ENCODE measurements at places on chromosomes 2 and 18.

GRCh38 chr2:182368996-182369395, 57.8 kb downstream of the PDE1A start:
- no peak for DNase-seq

DNA sequence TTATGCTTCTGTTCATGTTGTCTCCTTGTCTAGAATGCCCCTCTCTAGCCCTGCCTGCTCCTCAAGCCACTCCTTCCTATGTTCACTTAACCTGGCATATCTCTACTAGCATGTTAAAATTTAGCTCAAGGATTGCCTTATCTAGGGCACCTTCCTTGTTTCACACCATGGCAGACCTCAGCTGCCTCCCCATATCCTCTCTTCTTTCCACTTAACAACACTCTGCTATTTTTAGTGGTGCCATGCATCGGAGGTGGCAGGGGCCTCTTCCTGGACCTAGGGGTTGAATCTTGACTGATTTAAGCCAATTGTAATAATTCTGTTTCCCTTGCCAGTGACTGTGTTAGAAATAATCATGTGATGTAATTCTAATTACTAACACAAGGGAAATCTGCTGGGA, 36.9 kb upstream of the FAM98A start:
- no peak for DNase-seq

GRCh38 chr18:7723558-7723957, 156.4 kb downstream of the PTPRM start:
- DNase-seq, result no peak

- DNase-seq, result no peak
Measured at GRCh38 chr18:37674570-37674969, 109.0 kb upstream of the CELF4 start.

DNA sequence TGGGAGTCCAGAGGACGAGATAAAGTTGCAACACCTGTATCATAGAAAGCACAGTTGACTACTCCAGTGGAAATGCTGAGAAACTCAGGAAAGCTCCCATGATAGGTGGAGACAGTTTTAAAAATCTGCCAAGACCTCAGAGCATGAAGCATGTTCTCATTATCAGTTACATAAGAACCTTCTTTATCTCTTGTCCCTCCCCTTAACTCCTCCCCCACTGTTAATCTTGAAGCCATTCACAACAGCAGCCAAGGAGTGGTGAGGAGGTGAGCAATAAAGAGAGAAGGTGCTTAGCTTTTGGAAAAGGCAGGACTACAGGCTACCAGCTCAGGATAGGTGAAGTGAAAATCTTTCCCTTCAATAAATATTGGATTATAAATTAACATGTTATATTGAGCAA, 657.9 kb downstream of the NYAP2 start:
- no peak for DNase-seq

GRCh38 chr2:199458009-199458805, 468 bp upstream of the SATB2 start:
- DNase-seq, result no peak

DNA sequence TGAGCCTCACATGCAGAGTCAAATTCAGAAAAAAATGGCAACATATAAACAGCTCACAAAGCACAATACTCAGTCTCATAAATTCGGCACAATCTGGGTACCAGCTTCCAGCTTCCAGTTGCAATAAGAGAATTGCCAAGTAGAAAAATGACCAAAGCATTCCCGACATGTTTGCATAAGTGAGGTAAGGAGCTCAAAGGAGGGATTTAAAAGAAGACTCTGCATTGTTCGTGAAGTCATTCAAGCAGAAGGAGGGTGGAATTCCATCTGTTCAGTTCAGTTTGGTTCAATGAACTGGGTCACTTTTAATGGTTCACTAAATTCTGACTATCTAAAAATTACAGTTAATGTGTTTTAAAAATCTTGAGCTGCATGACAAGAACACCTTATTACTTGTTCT, 106.7 kb upstream of the KLHL14 start:
- DNase-seq, result no peak

- no peak for DNase-seq
Measured at GRCh38 chr2:118835746-118836410, 11.6 kb downstream of the EN1 start.

DNA sequence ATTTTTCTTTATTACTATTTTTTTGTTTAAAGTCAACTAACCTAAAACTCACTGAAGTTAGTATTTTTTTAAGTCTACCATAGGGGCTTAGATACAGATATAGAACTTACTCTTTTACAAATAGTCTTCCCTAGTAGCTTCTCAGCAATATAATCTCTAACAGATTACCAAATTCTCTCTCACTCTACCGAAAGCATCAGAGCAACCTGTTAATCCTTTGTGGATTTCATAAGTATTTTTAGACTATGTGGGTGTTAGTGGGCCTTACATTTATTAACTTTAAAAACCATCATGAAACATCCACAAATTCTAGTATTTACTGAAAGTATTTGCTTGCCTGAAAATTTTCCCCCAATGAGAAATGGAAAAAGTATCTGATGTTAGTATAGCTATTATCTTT, 84.6 kb upstream of the TFPI start:
- DNase-seq, result no peak

- peak; percentile 59 for DNase-seq
Measured at GRCh38 chr2:85266146-85267041, 61.4 kb downstream of the TGOLN2 start.

GRCh38 chr2:179129574-179130238, 79.8 kb upstream of the CCDC141 start:
- DNase-seq, result no peak

- DNase-seq, result no peak
Measured at GRCh38 chr2:144459286-144459685, 60.6 kb downstream of the ZEB2 start.

- DNase-seq, result no peak
Measured at GRCh38 chr2:207103132-207103531, 62.6 kb downstream of the KLF7 start.

- DNase-seq, result no peak
Measured at GRCh38 chr2:134153294-134153880, 100.5 kb upstream of the MGAT5 start.

All from stimulated activated CD8-positive, alpha-beta memory T cell treated with anti-CD3 and anti-CD28 coated beads, Interleukin-7, amount 100 ng/mL, for 48 hours (primary cell).